ENCODE measurements at places on chromosomes 2 and 18.

- DNase-seq, result no peak
Measured at GRCh38 chr2:124580263-124580662, 555.2 kb downstream of the CNTNAP5 start.

DNA sequence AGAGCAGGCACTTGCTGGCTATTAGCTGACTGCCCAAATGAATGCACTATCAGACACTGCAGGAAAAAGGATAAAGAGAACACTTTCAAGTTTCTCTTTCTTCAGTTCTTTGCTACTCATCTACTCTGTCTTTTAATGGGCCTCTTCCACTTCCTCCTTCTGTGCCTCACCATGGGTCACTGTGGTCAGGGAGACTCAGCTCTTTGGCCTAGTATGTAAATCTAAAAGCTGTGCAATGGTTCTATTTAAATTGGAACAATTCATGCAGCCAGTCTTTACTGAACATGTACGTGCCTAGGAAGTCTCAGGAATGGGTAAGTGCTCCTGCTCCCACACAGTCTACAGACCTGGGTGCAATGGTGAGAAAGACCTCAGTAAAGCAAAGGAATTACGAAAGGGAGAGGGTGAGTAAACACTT, 79.1 kb upstream of the DNMT3A start:
- no peak for DNase-seq

DNA sequence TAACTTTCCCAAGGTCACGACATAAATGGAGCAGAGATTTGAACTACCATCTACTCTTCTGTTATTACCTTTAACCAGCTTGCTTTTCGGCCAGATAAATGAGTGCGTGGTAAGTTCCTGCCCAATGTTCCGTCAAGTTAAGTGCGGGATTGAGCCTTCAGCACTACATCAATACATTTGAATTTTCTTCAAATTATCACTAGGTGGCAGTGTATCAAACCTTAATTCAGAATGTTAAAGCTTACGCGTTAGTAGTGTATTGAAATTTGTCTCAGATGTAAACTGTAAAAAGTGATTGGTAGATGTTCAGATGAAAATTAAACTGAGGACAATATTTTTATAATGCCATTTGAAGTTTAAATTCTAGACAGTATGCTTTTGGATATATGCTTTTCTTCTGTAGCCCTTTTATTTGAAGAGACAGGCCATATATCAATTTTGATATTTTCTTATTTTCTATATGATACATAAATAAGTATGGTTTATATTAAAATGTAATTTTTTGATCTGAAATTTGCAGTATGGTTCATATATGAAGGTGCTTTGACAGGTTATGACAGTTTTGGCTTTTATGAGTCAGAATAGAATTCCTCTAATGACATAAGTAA, 681.3 kb downstream of the ADCYAP1 start:
- DNase-seq, result peak; percentile 18

GRCh38 chr2:201633661-201634249, 9.5 kb downstream of the TMEM237 start:
- no peak for DNase-seq

DNA sequence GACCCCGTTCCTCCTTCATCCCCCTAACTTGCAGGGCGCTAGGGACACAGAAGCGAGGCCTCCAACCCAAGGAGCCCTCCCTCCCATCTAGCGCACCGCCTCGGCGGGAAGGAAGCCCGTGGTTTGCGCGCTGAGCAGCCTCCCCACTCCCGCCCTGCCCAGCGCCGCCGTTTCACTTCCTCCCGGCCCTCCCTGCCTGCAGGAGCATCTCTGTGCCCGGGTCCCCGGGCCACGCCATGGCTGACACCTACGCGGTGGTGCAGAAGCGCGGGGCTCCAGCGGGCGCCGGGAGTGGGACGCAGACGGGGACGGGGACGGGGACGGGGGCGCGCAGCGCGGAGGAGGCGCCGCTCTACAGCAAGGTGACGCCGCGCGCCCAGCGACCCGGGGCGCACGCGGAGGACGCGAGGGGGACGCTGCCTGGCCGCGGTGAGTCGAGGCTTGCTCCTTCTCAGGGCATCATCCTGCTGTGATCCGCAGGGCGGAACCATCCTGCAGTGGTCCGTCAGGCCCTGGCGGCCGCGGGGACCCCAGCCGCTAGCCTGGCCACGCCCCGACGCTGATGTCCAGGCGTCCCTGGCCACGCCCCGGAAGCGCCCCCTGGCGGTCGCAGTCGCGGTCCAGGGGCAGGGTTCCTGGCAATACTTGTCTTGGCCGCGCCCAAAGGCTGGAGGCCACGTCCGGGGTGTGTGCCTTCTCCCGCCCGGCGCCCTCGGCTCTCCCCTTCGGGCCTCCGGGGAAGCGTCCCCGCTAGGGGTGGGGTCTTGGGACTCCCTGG, 16.4 kb downstream of the PTPN18 start:
- peak; percentile 64 for DNase-seq

DNA sequence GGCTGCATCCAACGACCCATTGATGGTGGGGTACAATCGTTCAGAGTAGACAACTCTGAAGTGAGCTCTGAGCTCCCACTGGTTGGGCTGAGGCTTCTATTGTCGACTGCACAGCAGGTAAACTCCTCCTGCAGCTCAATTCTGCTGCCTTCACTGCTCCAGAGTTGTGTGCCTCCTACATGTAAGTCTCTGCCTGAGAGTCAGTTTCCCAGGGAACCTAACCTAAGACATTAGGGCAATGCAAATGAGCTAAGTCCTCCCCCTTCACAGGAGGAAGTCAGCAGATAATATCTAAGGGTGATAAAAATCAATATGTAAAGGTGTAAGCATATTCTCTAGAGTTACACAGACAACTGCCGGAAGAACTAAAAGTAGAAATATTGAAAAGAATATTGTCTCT, 22.5 kb upstream of the ACYP2 start:
- peak; percentile 38 for DNase-seq

GRCh38 chr2:209663139-209663538, 108.5 kb upstream of the UNC80 start:
- DNase-seq, result no peak

GRCh38 chr2:10297959-10298531, 4.7 kb upstream of the HPCAL1 start:
- peak; percentile 62 for DNase-seq

DNA sequence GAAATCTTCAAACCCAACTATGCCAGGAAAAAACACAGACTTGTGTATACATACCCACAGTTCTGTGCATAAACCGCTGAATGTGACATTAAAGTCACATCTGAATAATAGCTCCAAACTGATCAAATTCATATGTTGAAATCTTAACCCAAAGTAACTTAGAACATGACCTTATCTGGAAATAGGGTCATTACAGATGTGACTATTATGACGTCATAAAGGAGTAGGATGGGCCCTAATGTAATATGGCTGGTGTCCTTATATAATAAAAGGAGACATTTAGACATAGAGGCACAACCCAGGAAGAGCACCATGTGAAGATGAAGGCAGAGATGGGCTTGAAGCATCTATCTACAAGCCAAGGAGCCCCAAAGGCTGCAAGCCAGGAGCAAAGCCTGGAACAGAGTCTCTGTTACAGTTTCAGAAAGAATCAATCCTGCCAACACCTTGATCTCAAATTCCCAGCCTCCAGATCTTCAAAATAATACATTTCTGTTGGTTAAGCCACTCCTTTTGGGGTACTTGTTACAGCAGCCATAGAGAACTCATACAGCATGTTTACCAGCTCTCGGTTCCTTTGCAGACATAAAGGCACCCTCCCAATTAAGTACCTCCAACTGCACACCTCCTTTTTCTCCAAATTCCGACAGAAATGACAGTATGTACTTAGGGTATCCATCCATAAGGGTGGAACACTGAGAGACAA, 27.6 kb downstream of the SOX11 start:
- DNase-seq, result no peak

DNA sequence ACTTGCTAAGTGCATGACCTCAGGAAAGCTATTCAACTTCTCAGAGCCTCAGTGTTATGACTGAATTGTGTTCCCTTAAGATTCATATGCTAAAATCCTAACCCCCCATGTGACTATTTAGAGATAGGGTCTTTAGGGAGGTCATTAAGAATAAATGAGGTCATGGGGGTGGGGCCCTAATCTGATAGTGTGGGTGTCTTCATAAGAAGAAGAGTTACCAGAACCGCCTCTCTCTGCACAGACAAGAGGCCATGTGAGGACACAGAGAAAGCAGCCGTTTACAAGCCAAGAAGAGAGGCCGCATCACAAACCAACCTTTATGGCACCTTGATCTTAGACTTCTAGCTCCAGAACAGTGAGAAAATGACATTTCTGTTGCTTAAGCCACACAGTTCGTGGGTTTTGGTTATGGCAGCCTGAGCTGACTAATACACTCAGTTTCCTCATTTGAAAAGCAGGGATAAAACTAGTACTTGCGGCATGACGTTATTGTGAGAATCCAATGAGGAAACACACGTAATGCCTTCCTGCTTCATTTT, 9.9 kb downstream of the SH2D6 start:
- DNase-seq, result no peak

DNA sequence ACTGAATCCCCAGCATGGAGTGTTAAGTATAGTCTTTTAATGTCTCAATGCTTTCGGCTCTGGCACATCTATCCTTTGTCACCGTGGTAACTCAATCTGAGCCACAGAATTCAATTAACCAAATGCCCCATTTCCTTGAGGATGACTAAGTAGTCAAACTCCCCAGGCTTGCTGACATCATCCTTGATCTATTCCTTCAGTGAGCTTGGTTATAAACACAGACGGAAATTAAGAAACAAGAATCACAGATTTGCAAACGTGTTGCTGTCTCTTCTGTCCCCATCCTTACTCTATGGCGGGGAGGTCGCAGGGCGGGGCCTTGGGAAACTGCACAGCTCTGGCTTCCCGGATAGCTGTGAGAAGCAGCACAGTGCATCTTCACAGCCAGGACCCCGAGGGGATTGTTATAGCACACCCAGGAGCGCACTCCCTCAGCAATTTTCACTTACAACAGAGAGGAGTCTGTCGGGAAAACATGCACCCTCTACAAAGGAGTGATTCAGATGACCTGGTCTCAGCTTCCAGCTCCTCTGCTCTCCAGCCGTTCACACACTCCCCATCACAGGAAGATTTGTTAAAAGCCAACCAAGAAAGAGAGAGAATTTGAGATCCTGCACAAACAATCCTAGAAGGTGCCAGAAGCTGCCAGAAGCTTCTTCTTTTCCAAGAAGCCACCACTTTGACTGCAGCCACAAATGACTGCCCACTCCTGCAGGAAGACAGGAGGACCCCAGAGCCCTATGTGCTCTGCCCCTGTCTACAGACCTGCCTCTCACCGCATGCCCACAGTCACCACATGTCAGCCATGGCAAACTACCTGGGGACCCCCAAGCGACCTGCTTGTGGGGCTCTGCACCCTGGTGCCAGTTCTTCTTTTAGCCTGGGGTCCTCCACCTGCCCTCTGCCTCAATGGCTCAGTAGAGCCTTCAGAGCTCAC, 44.9 kb upstream of the YWHAQ start:
- DNase-seq, result no peak

GRCh38 chr2:46362667-46363012, 65.4 kb downstream of the EPAS1 start:
- no peak for DNase-seq

DNA sequence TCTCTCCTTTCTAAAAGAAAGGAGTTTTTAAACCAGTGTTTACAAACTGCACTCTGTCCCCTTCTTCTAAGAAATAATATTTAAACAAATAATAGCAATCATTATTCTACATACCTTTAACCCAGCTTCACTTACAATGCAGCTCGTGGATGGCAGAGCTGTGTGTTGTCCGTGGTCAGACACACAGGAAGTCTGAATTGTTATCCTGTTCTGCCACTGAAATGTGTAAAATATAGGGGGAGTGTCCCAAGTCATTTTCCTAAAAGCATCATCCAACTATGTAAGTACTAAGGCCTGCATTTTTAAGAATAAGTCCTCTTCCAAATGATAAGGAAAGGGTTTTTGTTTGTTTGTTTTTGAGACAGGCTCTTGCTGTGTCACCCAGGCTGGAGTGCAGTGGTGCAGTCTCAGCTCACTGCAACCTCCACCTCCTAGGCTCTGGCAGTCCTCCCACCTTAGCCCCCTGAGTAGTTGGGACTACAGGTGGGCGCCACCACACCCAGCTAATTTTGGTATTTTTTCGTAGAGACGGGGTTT, 2.7 kb upstream of the PPP4R1 start:
- DNase-seq, result no peak

DNA sequence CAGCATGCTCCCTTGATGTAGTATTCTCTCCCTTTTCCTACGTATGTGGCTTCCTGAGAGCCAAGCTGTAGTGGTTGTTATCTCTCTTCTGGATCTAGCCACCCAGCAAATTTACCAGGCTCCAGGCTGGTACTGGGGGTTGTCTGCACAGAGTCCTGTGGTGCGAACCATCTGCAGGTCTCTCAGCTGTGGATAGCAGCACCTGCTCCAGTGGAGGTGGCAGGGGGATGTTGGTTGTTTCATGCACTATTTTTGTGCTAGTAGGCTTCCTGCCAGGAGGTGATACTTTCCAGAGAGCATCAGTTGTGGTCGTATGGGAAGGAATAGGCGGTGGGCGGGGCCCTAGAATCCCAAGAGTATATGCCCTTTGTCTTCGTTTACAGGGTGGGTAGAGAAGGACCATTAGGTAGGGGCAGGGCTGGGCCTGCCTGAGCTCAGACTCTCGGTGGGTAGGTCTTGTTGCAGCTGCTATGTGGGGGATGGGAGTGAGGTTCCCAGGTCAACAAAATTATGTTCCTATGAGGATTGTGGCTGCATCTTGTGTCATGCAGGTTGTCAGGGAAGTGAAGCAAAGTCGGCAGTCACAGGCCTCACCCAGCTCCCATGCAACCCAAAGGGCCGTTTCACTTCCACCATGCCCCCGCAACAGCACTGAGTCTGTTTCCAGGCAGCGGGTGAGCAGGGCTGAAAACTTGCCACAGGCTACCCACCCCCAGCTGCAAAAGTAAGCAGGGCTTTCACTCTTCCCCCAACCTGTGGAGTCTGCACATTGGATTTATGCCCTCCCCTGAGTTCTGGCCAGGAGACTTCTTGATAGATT, 1139.5 kb downstream of the BCL11A start:
- no peak for DNase-seq

- DNase-seq, result no peak
Measured at GRCh38 chr2:202084265-202084664, 11.2 kb downstream of the KIAA2012 start.

- no peak for DNase-seq
Measured at GRCh38 chr2:180040146-180040925, 33.2 kb upstream of the CWC22 start.

DNA sequence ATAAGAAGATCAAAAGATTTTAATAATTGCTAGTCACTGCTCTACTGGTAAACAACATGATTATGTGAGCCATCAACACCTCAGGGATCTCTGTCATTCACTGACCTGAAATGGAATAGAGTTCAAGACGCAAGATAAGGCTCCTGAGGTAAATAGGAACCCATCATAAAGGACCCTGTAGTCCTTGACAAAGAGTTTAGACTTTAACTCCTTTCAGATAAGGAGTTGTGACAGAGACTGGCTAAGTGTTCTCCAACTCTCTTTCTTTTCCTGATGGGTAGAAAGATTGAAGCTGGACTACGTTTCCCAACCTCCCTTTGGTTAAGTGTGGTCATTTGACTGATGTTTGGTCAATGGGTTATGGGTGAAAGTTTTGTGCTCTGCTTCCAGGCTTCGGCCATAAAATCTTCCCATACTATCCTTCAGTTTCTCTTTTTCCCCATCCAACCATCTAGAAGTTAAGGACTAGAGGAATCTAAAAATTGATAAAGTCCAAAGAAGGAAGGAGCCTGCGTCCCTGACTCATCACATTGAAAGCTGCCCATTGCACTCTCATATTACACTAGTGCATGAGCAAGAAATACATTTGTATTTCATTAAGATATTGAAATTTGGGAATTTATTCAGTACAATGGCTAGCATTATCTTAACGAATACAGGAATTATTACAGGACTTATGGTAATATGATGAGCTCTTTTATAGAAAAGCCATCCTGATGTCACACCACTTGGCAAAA, 293.7 kb upstream of the ACVR2A start:
- no peak for DNase-seq

- no peak for DNase-seq
Measured at GRCh38 chr2:35428548-35428947, 927.0 kb upstream of the CRIM1 start.

Data from CD4-positive, alpha-beta T cell treated with Interleukin-4 for 4 hours (primary cell).